ENCODE measurements at places on chromosomes 11 and 22. TPM values are rescaled to one million over a fixed set of nuclear protein-coding genes. Genes with fewer than 3 reads are reported as not detected.

The TUT1 gene
- total RNA-seq: 24.3 TPM

The IL17REL gene
- not detected for total RNA-seq

The DHCR7 gene
- 101 TPM for total RNA-seq

The DEFB131B gene
- total RNA-seq: not detected

The ENTHD1 gene
- not detected for total RNA-seq

GRCh38 chr22:23197836-23198235, 17.5 kb downstream of the BCR start:
- no peaks in the 10 kb centered on the region for H3K27me3 ChIP-seq
- no peak overlapping the region for H3K27ac ChIP-seq
- no peaks in the 10 kb centered on the region for H3K36me3 ChIP-seq
- DNase-seq: no peak
- H3K4me3 ChIP-seq: no peak overlapping the region

GRCh38 chr11:10683429-10683828, 10.1 kb downstream of the IRAG1 start:
- H3K36me3 ChIP-seq: no peaks in the 10 kb centered on the region
- H3K27ac ChIP-seq: no peak overlapping the region
- no peak overlapping the region for H3K4me3 ChIP-seq
- H3K4me1 ChIP-seq: no peaks in the 10 kb centered on the region

DNA sequence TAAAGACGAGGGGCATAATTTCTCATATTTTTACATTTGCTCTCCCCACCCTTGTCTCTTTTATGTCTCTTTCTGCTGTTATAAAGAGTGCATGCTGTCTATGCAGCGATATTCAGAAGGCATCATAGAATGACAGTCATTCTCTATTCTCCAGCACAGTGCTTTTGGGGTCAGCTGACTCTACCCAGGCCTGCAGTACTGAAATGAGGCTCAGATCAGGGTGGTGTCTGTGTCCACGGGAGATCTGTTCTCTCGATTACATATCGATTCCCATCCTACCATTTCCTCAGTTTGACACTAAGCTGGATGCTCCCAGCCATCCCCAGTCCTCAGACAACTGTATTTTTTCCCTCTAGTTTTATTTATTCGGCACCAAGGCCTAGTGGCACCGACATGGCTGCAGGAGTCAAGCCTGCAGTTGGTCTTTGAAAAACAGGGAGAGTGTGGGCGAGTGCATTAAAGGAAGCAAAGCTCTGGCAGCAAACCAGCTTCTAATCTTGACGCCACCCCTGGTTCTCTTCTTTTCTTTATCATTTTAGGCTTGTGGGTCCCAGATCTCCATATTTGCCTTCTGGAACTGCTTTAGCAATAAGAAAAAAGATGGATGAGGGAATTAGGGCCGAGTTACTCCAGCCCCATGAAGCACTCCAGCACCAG, 71.6 kb upstream of the PICALM start:
- H3K36me3 ChIP-seq: no peaks in the 10 kb centered on the region
- H3K27me3 ChIP-seq: no peaks in the 10 kb centered on the region
- no peak for DNase-seq
- peaks cover 19% of the 10 kb centered on the region for H3K4me1 ChIP-seq
- H3K4me3 ChIP-seq: no peak overlapping the region

DNA sequence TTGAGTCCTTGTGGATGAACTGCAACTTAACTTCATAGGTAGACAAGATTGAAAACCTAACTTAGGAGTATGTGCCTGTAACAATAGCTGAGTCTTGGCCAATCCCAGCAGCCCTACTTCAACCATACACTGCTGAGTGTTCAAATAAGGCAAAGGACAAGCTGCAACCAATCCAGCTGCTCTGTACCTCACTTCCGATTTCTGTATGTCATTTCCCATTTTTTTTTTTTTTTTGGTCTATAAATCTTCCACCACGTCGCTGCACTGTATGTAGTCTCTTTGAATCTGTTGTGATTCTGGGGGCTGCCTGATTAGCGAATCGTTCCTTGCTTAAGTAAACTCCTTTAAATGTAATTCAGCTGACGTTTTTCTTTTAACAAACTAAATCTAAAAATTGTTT, 35.4 kb upstream of the FLI1 start:
- no peak for DNase-seq
- H3K27ac ChIP-seq: no peak overlapping the region
- H3K27me3 ChIP-seq: no peaks in the 10 kb centered on the region

DNA sequence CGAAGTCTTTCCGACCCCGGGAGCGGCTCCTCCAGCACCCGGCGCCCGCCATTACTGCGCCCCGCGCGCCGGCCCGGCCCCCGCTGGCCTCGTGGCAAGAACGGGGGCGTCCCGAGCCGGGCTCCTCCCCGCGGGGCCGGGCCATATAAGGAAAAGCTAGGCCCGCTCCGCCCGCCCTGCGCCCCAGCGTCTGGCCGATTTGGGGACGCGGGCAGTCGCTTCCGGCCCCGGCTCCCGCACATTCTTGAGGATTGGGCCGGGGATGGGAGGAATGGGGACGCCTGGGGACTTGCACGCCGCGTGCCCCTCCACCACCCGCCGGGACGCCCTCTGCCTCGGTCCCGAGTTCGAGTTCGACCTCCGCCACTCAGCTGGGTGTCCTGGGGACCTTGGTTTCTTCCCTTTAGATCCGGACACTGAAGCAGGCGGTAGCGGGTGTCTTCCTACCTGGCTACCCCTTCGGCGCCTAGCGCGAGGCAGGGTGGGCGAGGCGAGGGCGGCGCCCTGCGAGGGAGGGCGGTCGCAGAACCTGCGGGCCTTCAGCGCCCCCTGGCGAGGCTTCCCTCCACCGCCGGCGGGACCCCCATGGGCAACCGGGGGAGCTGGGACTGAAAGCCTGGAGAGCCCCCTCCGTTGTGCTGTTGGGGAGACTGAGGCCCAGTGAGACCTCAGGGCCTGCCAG, 3.8 kb downstream of the SMTN start:
- H3K27me3 ChIP-seq: no peaks in the 10 kb centered on the region
- H3K4me1 ChIP-seq: peaks cover 68% of the 10 kb centered on the region
- no peaks in the 10 kb centered on the region for H3K36me3 ChIP-seq
- DNase-seq: peak; percentile 90
- H3K27ac ChIP-seq: peak overlapping the region; percentile 85

- no peak overlapping the region for H3K4me3 ChIP-seq
- DNase-seq: no peak
- no peaks in the 10 kb centered on the region for H3K4me1 ChIP-seq
Observed at GRCh38 chr11:70786021-70786665, 387.8 kb downstream of the CTTN start.

- no peaks in the 10 kb centered on the region for H3K4me1 ChIP-seq
- H3K4me3 ChIP-seq: no peak overlapping the region
- no peak for DNase-seq
- no peaks in the 10 kb centered on the region for H3K36me3 ChIP-seq
- no peak overlapping the region for H3K27ac ChIP-seq
Observed at GRCh38 chr11:16096336-16096735, 260.0 kb downstream of the SOX6 start.

DNA sequence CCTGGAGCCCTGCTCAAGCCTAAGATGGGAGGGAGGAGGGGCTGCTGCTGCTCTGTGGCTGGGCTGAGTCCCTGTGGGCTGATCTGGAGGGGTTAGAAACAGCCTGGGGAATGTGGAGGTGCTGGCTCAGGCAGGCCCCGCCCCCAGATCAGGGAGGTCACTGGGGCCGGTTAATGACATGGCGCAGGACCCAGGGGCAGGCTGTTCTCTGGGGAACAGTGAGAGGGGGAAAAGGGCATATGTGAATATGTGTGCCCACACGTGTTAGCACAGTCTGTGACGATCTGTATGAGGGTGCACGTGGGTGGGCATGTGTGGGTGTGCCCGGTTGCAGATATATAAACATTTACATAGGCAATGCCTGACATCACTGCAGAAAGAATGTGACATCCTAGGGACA, 143.5 kb downstream of the MIAT start:
- no peaks in the 10 kb centered on the region for H3K4me1 ChIP-seq
- no peaks in the 10 kb centered on the region for H3K36me3 ChIP-seq
- no peaks in the 10 kb centered on the region for H3K27me3 ChIP-seq
- no peak for DNase-seq
- H3K4me3 ChIP-seq: no peak overlapping the region

DNA sequence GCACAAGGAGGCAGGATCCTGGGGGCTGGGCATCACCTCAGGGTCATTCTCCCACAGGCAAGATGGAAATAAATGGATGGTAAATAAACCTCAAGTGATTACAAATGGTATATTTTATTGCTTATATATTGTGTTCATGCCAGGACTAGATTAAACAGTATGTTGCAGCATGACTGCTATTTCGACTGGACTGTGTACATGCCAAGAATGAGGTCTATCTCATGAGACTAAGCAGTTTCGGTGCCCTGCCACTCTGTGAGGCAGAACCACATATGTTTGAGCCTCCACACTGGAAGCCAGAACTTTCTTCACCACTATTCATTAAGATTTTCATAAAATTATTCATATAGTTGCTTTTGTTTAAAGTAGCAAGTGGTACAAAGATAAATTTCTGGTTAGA, 140.2 kb downstream of the DDX10 start:
- no peak overlapping the region for H3K27ac ChIP-seq
- no peaks in the 10 kb centered on the region for H3K36me3 ChIP-seq
- no peaks in the 10 kb centered on the region for H3K4me1 ChIP-seq
- no peaks in the 10 kb centered on the region for H3K27me3 ChIP-seq
- H3K4me3 ChIP-seq: no peak overlapping the region

DNA sequence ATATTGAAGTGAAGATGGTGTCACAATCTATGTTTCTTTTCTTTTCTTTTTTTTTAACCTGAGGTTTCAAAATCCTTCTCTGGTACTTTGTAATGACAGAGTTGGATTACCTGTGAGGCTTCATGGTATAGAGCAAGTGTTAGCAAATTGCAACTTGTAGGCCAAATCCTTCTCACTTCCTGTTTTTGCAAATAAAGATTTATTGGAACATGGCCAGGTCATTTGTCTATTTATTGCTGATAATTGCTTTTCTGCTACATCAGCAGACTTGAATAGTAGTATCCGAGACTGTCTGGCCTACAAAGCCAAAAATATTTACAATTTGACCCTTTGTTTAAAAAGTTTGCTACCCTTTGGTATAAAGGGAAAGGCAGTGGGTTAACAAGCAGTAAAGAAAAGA, 1059.4 kb upstream of the CCDC90B start:
- H3K4me3 ChIP-seq: no peak overlapping the region
- no peak overlapping the region for H3K27ac ChIP-seq
- H3K36me3 ChIP-seq: no peaks in the 10 kb centered on the region

DNA sequence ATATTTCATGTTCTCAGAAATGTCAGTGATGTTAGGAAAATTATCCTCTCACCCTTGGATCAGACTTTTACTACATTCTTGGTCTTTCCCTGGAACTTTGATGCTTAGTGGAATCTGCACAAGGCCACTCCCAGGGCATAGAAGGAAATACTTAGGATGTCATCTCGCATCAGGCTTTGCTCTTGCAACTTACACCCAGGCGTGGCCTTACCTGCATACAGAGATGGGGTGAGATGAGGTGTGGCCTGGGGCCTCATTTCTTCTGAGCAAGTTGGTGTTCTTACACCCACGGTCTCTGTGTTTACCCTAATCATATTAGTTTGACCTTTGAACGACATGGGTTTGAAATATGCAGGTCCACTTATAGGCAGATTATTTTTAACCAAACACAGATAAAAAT, 19.0 kb upstream of the OR52K2 start:
- no peaks in the 10 kb centered on the region for H3K4me1 ChIP-seq
- DNase-seq: peak; percentile 55
- no peak overlapping the region for H3K27ac ChIP-seq
- no peaks in the 10 kb centered on the region for H3K27me3 ChIP-seq

DNA sequence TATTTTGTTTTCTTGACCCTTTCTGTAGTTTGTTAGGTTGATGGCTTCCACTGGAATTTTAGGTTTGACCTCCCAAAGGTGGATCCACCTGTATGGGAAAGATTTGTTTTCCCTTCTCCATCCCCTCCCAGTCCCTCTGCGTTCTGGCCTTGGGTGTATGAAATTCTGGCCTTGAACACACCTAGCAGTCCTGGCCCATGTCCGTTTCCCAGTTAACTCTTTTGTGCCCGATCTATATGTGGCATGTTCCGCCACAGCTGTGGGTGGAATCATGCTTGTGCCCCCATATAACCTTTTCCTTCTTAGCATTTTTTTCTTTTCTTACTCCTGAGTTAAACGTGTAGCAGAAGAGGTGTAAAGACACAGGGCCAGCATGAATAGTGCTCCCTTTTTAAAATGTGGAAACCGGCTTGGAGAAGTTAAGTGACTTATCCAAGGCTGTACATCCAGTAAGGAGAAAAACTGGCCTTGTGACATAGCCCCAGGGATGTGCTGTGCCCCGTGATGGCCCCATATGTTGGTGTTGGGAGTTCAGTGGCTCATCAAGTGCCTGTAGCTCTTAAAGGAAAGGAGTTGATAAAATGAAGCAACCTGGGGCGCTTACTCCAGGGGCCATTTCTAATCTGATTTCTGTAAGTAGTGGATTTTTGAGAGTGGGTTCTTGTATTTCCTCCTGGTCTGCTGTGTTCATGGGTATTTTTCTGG, 39.3 kb downstream of the ZNRF3 start:
- H3K4me3 ChIP-seq: no peak overlapping the region
- H3K4me1 ChIP-seq: no peaks in the 10 kb centered on the region

DNA sequence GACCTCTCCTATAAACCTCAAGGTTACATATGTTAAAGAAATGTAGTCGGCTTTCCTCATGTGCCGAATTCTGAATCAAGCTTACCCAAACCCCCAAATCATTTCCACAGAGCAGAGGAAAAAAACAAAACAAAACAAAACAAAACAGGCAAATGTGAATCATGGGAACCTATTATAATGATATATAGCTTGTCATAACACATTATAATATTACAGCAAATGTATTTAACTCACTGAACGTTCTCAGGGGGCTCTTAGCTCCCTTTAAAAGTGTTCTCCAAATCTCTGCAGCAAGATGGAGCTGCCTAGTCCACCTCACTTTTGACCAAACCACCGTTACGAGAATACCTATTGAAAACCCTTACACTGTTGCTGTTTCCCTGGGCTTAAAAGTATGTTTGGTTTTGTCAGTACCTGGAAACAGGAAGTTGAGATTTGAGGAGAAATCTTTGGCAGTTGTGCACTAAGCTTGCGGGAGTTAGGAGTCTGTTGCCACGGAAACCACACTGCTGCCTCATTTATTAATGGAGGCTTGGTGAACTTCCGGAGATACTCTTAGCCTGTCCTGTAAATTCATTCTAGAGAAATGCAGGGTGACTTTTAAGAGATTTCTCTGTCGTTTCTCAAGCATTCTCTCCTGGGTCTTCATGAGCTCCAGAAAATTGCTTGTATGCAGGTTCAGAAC, 167.0 kb upstream of the RASSF10 start:
- DNase-seq: no peak
- H3K4me1 ChIP-seq: no peaks in the 10 kb centered on the region
- peak overlapping the region; percentile 8 for H3K27ac ChIP-seq
- H3K27me3 ChIP-seq: no peaks in the 10 kb centered on the region
- H3K4me3 ChIP-seq: no peak overlapping the region

- no peaks in the 10 kb centered on the region for H3K4me1 ChIP-seq
- H3K36me3 ChIP-seq: no peaks in the 10 kb centered on the region
- no peaks in the 10 kb centered on the region for H3K27me3 ChIP-seq
- no peak overlapping the region for H3K27ac ChIP-seq
Observed at GRCh38 chr11:43558556-43559127, 121.9 kb upstream of the HSD17B12 start.

Data from Peyer's patch (tissue), 4 donors.